ENCODE measurements at places on chromosomes 3 and 15.

DNA sequence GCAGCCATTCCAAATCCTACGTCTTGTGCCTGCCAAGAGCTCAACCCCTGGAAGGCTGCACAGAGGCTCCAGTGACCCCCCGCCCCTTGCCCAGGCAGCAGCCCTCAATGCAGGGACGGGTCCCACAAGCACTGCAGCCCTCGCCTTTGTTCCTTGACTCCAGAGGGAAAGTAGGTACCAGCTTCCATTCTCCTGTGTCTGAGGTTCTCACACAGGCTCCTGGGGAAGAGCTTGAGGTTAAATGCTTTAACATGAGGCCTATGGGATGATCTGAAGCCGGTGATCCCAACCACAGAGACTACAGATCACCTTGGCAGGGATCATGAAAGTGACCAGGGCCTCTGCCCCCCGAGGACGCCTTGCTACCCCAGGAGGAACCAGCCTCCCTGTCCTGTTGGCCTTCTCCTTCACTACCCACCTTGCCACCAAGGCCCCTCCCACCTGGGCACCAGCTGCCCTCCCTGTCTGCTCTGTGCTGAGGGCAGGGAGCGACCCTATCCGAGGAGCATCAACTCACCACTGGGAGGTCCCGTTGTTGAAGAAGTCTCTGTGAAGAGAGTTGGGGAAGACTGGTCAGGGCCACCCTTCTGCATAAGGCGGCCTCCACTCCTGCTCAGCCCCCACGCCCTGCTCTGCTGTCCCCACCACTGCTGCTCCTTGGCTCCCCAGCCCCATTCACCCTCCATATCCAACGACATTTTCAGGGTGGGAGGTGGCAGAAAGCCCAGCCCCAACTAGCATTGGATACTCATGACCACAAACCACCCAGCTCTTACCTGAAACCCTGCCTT, 95.3 kb downstream of the SEC22A start:
- DNase-seq = no peak

- no peak for DNase-seq
Observed at GRCh38 chr3:197807969-197808587, 17.0 kb downstream of the LRCH3 start.

- no peak for DNase-seq
Observed at GRCh38 chr3:5974630-5975322, 787.3 kb downstream of the EDEM1 start.

DNA sequence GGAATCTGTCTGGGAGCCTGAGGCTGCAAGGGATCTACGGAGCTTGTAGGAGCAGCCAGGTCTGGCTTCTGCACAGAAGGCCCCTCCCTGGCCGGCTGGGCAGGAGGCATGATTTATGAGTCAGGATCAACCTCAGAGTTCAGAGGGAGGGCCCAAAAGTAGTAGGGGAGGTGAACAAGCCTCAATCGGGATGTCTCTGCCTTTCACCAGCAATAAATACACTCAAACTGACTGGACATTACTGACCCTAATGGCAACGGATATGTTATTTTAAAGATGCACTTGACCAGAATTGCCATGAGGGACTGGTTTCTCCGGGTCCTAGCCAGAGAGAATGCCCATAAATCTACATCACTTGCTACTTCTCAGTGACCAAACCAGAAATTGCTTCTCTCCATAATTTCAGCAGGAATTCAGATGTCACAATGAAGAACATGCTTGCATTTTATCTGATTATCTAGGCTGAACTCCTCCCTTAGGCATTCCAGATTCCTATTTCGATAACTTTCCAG, 109.6 kb upstream of the LMOD3 start:
- DNase-seq = no peak

GRCh38 chr3:122081543-122082247, 26.5 kb downstream of the CD86 start:
- DNase-seq = no peak

- DNase-seq = no peak
Observed at GRCh38 chr3:54026543-54026942, 95.8 kb upstream of the CACNA2D3 start.

DNA sequence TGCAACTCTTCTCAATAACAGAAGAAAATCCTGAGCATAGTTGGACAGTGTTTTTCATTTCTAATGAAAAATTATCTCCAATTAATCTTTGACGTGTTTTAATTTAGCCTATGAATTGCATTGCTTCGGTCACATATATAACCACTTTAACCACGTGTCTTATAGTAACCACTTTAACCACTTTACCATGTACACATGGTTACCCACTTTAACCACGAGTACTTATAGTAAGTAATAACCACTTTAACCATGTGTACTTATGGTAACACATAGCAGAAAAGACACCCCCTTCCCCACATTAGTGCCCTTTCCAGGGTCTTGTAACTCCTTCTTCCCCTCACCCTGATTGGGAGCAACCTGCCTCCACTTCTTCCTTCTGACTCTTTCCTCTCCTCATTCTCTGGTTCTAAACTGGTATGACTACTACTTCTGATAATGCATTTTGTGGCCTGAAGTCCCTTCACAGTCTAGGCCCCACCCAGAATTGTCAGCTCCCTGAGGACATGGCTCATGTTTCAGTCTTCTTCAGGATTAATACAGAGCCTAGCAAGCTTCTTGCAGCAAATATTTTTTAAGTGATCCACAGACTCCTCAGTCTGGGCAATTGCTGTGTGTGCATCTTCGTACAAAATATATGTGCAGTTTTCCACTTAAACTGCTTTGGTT, 25.0 kb downstream of the SLC7A14 start:
- no peak for DNase-seq

DNA sequence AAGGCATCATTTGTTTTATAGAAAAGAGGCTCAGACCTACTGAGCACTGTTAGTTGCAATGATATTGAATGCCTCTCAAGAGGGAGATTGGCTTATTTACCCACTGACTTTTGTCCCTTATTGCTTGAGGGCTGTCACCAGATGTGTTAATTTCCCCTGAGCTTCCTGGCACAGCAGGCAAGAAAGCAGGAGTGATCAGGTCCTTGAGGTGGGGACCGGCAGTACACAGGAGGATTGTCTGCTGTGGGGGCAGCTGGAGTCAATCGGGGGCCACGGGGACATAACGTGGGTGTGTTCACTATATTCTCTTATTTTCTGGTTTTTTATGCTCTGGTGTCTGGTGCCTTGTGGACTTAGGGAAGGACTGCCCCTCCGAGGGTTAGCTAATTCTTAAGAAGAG, 44.6 kb downstream of the GASK1A start:
- DNase-seq = no peak

GRCh38 chr3:31668242-31668641, 135.5 kb downstream of the STT3B start:
- peak; percentile 59 for DNase-seq

DNA sequence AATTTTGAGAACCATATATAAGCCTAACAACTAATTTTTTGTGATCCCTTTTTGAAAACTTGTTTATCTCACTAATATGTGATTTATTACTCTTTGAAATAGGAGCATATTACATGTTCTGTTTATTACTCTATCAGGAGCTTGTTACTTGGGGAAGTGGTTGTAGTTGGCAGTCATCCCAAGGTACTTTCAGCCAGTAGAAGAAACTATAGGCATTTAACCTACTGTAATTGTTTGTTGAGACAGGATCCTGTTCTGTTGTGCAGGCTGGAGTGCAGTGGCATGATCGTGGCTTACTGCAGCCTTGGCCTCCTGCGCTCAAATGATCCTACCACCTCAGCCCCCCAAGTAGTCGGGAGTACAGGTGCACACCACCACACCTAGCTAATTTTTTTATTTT, 195.6 kb downstream of the TCF12 start:
- DNase-seq = no peak

GRCh38 chr3:71563827-71564226, 19.7 kb downstream of the FOXP1 start:
- DNase-seq = no peak

GRCh38 chr3:73874606-73875369, 250.0 kb upstream of the PDZRN3 start:
- DNase-seq = no peak

DNA sequence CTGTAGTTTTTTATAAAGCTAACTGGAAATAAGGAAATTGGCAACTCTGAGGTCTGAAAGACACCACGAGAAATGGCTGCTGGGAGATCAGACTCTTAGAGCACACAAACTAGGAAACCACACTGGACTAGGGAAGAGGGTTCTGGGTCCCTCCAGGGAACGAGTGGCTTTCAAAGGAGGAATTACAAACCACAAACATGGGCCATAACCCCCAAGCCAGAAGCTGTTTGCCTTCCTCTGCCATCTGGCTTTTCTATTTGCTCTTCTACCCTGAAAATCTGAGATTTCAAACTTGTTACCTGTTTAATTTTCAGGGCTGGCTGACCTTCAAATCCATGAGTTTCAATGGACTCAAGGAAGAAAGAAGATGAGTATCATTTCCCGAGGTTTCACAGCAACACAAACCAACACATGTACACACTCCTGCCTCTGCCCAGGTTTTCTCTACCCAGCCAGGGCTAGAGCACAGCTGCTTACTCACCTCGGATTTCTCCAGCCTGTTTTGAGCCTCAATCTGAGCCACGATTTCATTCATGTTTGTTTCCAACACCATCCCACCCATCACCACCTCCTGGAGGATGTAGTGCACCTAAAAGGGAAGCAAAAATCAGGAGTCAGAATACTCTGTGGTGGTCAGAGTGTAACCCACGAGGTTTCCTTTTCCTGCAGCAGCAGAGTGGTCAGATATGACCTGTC, 22.6 kb upstream of the ANPEP start:
- DNase-seq = no peak

DNA sequence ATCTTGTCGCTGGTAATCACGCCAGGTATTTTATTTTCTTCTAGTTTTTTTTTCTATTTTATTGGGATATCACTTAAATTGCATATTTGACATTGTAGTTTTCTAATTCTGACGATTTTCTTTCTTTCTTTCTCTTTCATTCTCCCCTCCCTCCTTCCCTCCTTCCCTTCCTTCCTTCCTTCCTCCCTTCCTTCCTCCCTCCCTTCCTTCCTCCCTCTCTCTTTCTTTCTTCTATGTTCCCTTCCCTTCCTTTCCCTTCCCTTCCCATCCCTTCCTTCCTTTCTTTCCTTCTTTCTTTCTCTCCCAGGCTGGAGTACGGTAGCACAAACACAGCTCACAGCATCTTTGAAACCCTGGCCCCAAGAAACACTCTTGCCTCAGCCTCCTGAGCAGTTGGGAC, 100.6 kb upstream of the BCL6 start:
- DNase-seq = no peak

GRCh38 chr3:150739200-150739863, 23.6 kb downstream of the SIAH2 start:
- no peak for DNase-seq

DNA sequence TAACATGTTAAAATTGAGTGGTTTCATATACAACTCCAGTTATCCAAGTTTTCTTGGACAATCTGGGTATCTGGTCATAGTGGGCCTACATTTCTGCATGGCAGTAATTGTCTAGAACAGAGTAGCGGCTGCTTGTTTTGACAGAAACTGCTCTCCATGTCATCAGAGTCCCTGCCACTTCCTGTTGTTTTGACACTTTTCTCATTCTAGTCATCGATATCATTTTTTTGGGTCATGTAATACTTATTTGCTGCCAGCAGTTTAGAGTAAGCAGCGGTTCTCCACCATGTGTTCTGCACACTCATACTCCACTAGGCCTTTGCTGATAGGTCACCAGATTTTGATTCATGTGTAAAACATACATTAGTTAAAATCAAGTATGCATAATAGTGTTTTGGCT, 81.5 kb downstream of the SLC25A26 start:
- DNase-seq = no peak

GRCh38 chr15:96330064-96330449, 443 bp upstream of the NR2F2 start:
- no peak for DNase-seq

- no peak for DNase-seq
Observed at GRCh38 chr15:36753173-36753572, 173.7 kb downstream of the CDIN1 start.

GRCh38 chr3:139491027-139491700, 14.8 kb upstream of the RBP2 start:
- DNase-seq = no peak

DNA sequence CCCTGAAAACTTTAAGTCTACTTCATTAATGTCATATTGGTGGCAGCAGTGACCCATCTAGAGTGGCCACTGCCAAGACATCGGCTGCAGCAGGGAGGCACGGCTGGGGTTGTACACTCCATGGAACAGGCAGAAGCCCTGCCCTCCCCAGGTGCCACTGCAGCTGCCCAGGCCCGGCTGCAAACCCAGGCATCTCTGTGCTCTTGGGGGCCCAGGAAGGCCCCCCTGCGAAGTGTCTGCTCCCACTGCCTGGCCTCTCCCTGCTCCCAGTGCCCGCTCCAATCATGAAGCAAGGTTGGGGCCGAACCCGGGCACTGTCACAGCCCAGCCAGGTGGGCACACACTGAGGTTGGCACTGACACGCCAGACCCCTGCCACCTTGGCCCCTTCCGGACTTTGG, 12.1 kb upstream of the RPL14 start:
- DNase-seq = no peak

GRCh38 chr3:45778761-45779201, 17.6 kb downstream of the SLC6A20 start:
- no peak for DNase-seq

GRCh38 chr3:48625600-48625999, 4.0 kb upstream of the TMEM89 start:
- DNase-seq = no peak

DNA sequence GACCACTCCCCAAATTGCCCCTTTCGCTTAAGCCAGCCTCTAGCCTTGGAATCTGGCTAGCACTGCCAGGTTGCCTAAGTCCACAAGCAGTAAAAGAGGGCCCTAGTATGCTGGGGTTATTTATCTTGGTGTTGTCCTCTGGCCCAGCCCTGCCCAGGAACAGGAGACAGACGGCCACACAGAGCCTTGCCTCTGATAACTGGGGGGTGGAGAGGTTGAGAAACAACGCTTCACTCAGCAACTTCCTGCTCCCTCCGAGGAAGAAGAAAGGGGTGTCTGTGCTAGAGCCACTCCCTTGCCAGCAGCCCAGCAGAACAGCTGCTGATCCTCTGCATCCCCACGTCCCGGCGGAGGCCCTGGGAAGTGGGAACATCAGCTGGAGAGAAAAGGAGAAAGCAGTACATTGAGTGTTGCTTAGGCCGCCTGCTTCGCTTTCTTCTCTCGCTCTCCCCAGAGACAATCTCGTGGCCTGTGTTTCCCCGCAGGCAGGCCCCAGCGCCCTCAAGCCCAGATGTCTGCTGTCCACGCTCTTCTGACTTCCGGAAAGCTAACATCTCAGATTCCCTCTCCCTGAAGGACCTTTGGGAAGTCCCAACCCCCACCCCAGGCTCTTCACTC, 22.6 kb upstream of the C3orf70 start:
- DNase-seq = peak; percentile 38

DNA sequence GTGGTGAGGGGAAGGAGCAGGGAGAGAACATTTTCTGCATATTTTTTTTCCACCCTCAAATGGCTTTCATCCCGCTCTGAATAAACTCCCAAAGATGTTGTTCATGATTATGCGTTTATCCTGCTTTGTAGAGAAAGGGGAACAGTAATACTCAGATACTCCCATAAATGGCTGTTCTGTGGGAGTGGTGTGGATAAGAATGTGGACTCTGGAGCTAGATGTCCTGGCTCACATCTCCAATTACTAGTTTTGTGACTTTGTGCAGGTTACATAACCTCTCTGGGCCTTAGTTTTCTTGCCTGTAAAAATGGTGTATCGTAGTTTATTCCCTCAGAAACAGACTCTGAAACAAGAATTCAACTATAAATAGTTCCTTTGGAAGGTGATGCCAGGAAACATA, 395.4 kb upstream of the SUCLG2 start:
- DNase-seq = no peak

- DNase-seq = no peak
Observed at GRCh38 chr3:183949690-183950089, 65.0 kb upstream of the PARL start.

- no peak for DNase-seq
Observed at GRCh38 chr15:87731630-87732029, 524.9 kb downstream of the NTRK3 start.

All from HuH-7.5 (cell line).